Large intestine (tissue), 12 donors: ENCODE measurements at places on chromosomes 5 and 9. TPM values are rescaled to one million over a fixed set of nuclear protein-coding genes. Genes with fewer than 3 reads are reported as not detected.

- no peak for DNase-seq
Observed at GRCh38 chr9:136252281-136252680, 6.7 kb upstream of the QSOX2 start.

GRCh38 chr5:4540375-4541173 lies 599.6 kb upstream of the ADAMTS16 start:
- no peak for DNase-seq

DNA sequence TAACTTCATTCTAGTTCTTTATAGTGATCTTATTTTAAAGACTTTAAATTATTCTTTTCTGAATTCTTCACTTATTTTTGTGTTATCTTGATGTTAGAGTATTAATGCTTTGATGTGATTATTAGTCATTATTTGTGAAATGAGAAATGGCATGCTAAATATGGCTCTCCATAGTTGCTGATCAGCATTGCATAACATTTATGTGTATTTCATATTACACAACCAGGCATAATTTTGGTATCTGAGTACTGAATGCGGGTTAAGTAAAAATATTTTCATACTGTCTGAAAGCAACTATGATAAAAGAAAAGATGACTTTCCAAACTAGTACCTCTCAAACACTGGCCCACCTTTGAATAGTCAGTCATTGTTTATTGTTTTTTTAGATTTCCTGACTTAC lies 41.1 kb upstream of the CCNH start:
- DNase-seq = no peak

DNA sequence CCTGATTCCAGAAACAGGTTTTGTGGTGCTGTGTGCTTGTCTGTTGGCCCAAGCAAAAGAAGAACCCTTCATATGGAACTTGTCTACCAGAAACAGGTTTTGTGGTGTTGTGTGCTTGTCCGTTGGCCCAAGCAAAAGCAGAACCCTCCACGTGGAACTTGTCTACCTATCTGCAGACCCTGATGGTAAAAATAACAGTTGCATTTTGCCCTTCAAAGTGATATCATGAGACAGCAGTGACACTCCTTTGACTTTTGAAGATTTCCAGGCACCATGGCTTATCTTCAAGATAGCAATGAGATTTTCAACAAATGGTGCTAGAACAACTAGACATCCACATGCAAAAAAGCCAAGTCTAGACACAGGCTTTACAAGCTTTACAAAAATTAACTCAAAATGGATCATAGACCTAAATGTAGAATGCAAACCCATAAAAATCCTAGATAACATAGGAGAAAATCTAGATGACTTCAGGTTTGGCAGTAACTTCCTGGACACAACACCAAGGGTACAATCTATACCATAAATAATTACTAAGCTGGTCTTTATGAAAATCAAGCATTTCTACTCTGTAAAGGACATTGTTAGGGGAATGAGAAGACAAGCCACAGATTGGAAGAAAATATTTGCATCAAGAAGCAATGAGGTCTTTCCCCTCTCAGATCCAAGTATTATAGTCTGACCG lies 16.8 kb downstream of the MACROH2A1 start:
- DNase-seq = no peak

DNA sequence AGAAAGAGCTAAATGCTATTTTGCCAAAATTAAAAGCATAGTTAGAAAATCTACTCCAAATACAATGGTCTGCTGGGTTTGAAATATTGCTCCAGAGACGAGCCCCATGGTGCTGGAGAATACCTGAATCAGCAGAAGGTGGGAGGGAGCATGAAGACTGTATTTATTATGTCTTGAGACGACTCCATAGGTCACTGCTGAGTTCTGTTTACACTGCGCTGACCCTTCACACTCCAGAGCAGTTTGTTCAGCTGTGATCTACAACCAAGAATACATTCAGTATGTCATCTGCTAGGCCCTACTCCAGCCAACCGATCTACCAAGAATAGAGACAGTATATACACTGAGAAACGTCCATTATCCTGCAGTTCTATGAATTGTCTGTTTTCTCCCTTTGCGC lies 150.5 kb downstream of the TLE1 start:
- DNase-seq = peak; percentile 69

GRCh38 chr5:130066644-130067043 lies 162.4 kb downstream of the CHSY3 start:
- no peak for DNase-seq

DNA sequence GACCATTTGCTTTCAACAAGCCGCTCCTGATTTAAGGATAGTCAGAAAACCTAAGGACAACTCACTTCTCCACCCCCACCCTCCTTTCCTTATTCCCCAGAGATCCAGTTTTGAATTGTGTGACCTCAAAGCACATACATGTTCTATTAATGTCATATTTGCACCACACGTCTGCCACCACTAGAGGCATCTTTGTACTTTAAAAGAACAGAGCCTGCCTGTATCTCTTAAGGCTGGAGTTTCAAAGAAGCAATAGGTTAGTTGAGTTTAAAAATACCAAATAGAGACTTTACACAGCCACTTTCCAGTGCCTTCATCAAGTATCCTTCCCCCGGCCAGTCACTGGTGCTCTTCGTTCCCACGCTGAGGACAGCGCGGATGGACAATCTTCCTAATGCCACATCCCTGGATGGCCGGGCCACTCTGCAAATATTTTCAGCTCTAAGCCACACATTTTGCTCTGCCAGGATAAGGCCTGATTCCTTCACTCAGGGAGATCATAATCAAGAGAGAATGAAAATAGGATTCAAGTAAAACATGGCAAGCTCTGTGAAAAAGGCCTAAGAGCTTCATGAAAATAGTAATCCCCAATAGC lies 146.3 kb downstream of the SNCAIP start:
- DNase-seq = no peak

DNA sequence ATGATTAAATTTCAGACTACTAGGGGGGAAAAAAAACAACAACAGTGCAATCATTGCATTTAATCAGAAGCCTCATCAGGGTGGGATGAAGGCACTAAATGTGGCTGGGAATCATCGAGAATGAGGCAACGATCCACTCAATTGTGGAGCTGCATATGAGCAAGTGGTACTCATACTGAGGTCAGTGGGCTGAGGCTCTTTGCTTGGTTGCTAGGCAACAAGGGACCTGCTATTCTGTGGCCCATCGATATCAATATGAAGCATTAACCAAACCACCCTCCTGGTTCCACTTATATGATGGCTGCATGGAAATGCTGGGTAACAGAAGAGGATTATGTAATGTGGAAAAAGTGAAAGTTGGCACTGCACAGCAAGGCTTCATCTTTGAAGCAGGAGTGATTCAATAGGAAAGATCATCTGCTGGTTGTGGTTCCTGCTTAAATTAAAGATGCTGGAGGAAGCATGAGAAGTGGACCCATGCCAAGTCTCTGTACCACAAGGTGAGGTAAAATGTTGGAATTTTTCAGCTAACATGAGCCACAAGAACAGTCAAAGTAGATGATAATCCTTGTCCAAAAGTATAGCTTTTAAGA lies 159.8 kb upstream of the HMHB1 start:
- DNase-seq = no peak

DNA sequence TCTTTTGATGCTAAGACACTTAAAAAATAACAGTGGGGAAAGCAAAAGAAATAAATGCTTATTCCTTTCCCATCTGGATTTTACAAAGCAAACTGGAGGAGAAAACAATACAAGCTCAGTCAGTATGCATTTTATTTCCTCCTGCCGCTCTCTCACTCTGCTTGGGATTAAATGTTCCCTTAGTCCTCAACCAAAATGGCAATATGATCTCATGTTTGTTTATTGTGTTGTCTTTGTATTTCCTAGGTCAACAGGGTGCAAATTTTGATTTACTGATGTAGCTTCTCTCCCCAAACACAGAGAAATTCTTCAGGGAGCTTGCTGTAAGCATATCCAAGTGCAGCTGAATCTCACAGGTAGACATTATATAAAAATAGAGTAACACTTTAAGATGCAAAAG lies 92.1 kb upstream of the ERBIN start:
- no peak for DNase-seq

GRCh38 chr9:91896513-91897121 lies 53.4 kb downstream of the ROR2 start:
- peak; percentile 49 for DNase-seq

TMEM267 gene
- polyA plus RNA-seq = 14.1 TPM

CYSRT1 gene
- polyA plus RNA-seq = 71.7 TPM

UHRF2 gene
- 52.3 TPM for polyA plus RNA-seq

KIF12 gene
- 136 TPM for polyA plus RNA-seq

GDNF gene
- 4.2 TPM for polyA plus RNA-seq

PCDHGA9 gene
- polyA plus RNA-seq = 1.9 TPM

FOXD4 gene
- polyA plus RNA-seq = 0.42 TPM

MPDZ gene
- polyA plus RNA-seq = 51.0 TPM
